Esophagus squamous epithelium (tissue), 5 donors: ENCODE measurements at places on chromosomes 16 and 17.

DNA sequence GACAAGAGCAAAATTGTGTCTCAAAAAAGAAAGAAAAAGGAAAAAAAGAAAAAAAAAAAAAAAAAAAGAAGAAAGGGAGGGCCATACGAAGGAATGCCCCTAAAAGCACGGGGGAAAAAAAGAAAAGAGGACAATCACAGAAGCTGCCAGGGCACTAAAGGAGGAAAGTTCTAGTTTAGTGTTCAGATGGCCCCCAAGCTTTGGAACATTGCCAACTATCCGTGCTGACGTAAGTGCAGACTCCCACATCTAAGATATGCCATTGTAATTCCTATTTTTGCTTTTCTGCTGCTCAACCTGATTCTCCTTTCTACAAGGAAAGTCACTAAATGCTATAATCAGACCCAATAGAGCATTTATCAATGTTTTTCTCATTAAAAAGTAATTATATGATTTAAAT lies 842.1 kb downstream of the KCNJ2 start:
- no peak for DNase-seq

GRCh38 chr16:12557786-12558185 lies 245.9 kb downstream of the CPPED1 start:
- no peak for DNase-seq

- no peak for DNase-seq
Observed at GRCh38 chr16:22272870-22273650, 24.1 kb upstream of the POLR3E start.

DNA sequence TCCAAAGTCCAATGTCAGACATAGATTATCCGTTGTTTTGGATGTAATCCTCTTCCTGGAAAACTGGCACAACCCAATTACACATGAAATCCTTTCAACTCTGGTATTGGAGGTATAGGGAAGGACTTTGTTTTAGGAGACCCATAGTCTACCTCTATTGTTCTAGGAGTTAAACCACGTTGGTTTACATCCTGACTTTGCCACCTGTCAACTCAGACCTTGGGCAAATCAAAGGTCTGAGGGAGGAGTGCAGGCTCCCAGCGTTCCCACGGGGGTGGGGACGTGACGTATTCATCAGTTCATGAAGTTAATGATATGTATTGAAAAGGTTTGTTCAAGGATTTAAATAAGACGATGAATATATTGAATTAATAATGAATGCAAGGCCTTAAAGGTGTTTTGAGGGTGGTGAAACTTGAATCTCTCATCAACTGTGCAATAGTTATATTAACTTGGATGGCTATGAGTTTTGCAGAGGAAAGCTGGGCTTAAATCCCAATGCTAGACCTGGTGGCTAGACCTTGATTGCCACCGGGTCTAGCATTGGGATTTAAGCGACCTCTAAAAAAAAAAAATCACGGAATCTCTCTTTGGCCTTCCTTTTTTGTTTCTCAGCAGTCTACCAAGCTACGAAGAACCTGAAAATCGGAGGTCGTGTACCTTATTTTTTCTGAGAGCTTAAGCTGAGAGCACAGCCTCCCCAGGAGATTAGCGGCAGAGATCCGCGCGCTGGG lies 744 bp upstream of the NF1 start:
- DNase-seq, result no peak

- DNase-seq, result no peak
Observed at GRCh38 chr17:29018788-29019474, 13.1 kb upstream of the SEZ6 start.

- DNase-seq, result no peak
Observed at GRCh38 chr17:50149417-50150353, 792 bp downstream of the PPP1R9B start.

DNA sequence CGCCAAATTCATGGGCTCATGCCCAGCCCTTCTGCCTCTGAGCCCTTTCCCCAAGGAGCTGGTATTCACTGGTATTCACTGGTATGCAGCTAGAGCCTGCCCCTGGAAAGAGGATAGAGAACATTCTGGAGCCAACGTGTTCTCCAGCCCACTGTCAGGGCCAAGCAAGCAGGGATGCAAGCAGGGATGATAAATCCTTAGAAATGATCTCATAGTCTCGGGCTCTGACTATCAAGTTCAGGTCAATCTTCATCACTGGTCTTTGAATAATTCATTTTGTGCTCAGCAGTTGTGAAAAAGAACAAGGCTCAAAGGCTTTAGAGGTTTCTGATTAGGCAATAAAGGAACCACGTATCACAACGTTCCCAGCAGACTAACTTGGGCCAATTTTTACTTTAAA lies 57.3 kb downstream of the CACNG5 start:
- no peak for DNase-seq

GRCh38 chr17:44794851-44795413 lies 35.2 kb downstream of the GJC1 start:
- no peak for DNase-seq

DNA sequence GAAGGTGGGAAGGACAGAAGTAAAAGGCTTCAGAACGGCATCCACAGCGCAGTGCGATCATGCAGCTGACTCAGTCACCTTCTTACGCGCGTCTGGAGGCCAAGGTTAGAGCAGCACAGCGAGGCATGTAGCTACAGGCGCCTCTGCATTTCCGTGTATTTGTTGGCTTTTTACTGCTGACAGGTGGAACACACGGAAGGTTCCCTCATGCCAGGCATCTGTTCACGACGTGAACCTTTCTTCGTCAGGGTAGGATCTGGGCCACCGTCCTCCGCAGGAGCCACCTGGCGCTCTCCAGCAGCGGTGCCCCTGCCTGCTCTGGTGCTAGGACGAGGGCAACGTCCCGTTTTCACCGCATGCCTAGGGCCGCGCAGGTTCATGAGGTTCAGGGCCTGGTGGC lies 15.3 kb downstream of the TMEM204 start:
- DNase-seq, result no peak

- DNase-seq, result no peak
Observed at GRCh38 chr16:13194766-13195165, 293.4 kb downstream of the SHISA9 start.

- DNase-seq, result no peak
Observed at GRCh38 chr17:7235693-7236665, 1.7 kb upstream of the DVL2 start.

DNA sequence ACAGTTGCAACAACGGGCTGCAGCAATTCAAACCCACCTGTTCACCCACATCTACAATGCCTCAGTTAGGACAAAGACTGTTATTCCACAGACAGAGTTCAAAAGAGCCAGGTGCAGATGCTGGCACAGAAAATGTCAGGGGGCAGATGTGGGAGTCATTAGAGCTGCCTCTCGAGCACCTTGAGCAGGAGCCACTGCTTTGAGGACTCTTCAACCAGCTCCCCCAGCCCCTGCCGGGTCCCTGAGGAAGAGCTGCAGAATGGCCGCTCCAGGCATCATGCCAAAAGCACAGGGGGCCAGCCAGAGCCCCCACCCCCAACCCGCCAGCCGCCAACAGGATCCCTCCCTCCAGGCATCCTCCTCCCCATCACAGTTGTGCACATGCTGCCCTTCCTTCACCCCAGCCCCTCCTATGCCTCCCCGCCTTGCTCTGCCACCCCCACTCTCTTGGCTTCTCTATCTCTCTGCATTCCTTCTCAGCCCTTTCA lies 20.8 kb downstream of the C17orf67 start:
- DNase-seq, result no peak

DNA sequence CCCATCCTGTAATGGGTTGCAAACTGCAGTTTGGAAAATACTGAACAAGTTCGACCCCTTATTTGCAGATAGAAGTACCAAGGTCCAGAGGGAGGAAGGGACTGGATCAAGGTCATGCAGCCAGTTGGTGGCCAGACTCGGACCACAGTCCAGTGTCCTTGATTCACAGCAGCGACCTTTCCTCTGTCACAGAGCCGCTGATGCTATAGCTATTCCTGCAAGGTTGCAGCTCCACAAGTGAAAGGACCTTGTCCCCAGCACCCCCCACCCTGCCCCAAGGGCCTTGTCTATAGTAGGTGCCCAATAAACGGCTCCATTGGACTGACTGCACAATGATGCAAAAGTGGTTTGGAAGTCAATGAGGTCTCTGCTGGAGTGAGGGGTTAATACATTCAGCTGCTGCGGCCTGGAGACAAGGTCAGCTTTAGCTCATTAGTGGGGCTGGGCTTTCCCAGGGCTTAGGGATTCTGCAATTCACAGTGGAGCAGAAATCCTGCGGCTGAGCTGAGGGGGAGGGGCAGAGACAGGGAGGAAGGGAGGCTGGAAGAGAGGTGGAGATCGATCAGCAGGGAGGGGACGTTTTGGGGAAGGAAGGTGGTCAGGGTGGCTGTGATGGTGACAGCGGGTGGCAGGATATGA lies 13.4 kb upstream of the CRHR1 start:
- DNase-seq, result no peak

GRCh38 chr17:17503566-17504130 lies 7.5 kb upstream of the RASD1 start:
- no peak for DNase-seq

DNA sequence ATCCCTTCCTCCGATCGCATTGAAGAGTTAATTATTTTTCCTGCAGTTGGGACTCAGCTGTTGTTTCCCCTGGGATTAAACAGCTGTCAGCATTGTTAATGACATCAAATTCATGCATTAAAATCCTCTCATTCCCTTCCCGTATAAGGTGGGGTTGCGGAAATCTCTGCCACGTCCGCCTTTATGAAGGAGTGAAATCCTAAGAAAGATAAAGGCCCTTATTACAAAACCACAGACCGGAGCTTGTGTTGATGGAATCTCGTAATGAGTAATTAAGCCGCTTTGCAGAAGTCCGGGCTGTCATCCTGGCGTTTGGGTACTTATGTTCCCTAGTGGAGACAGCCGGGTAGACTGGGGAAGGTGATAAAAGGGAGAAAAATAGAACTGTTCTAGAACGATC lies 627.6 kb downstream of the MAF start:
- DNase-seq, result no peak

DNA sequence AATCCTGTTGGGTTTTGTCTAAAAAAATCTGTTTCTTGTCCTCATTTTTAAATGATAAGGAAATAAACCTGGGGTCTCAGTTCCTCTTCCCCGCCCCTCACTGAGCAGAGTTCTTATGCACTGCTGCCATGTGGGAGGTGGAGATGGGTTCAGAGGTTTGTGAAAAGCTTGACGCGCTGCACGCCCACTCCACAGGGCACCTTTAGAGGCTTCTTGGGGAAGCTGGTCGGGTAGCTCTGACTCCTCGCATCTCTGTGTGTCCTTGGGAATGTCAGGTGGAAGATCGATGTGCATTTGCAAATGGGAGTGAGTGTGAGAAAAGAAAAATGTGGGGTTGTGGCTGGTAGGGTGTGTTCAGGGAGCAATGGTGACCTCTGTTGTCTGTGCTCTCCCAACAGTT lies 4.7 kb upstream of the ZNHIT3 start:
- DNase-seq, result no peak

GRCh38 chr17:77303620-77304019 lies 162.9 kb downstream of the SEC14L1 start:
- DNase-seq, result no peak

DNA sequence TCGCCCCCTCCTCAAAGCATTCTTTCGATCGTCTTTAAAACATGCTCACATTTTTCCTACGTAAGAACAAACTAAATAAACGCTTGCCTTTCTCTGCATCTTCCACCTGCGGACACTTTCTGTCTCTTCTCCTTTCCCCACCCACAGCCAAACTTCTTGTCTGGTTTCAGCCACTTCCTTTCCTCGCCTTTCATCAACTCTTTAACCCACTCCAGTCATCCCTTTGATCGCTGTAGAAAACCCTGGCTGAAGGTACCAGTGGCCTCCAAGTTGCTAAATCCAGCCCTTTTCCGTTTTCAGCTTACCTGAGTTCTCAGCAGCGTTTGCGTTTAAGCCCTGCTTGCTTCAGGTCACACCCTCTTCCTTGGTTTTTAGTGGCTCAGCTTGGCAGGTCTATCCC lies 483 bp downstream of the RPA1 start:
- DNase-seq, result no peak

DNA sequence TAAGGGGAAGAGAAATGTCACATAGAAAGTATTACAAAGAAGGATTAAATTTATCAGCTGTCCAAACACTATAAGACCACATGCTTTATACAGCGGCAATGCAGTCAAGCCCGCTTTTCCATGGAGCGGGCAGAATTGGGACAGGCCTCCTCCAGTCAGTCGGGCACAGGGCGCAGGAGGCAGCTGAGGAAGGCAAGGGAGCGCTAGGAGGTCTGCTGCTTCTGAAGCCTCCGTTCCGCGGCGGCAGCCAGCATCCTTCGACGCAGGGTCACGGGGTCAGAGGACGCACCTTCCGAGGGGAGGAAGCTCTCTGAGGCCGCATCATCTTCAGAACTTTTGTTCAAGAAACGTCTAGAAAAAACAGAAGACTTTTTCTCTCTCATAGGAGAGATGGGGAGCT lies 62.6 kb downstream of the AMFR start:
- no peak for DNase-seq

- no peak for DNase-seq
Observed at GRCh38 chr17:4534515-4534914, 20.7 kb downstream of the MYBBP1A start.

GRCh38 chr16:13607289-13607688 lies 312.7 kb upstream of the ERCC4 start:
- DNase-seq, result no peak

DNA sequence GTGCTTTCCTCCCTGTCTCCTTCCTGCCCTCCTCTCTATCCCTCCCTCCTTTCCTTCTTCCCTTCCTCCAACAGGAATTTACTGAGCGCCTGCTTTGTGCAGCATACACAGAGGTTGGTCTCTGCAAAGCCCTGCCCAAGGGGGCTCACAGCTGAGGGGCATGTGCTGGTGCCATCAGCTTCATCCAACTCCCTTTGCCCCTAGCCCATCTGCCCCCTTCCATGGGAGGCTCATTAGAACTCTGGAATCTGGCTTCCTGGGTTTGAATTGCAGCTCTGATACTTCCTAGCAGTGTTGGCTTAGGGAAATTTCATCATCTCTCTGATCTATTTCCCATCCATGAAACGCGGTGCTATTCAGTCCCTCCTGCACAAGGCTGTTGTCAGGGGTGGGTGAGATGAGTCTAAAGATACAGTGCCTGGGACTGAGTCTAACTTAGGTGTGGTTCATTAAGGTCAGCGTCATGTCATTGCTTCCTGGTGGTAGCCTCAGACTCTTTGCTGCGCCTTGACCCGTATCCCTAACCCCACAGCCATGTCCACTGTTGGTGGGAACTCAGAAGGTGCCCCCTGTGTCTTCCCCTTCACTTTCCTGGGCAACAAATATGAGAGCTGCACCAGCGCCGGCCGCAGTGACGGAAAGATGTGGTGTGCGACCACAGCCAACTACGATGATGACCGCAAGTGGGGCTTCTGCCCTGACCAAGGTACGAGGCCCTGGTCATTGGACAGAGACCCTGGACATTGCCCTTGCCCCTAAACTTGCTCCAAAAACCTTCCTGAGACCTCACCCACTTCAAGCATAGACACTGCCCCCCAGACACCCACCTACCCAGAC lies 10.3 kb downstream of the MMP2 start:
- DNase-seq, result no peak

GRCh38 chr17:68052810-68053209 lies 17.3 kb downstream of the KPNA2 start:
- no peak for DNase-seq

- no peak for DNase-seq
Observed at GRCh38 chr16:55572439-55572838, 6.0 kb downstream of the CAPNS2 start.

- DNase-seq, result no peak
Observed at GRCh38 chr17:6476810-6477179, 32.5 kb downstream of the PIMREG start.

- no peak for DNase-seq
Observed at GRCh38 chr17:50115756-50116155, 14.2 kb downstream of the SAMD14 start.
